ENCODE measurements at places on chromosomes 1 and 21.

- DNase-seq: no peak
These were observed 110.3 kb downstream of the HUNK start for GRCh38 chr21:31983120-31983519.

- peak; percentile 43 for DNase-seq
These were observed 45.3 kb downstream of the TARBP1 start for GRCh38 chr1:234433563-234434285.

DNA sequence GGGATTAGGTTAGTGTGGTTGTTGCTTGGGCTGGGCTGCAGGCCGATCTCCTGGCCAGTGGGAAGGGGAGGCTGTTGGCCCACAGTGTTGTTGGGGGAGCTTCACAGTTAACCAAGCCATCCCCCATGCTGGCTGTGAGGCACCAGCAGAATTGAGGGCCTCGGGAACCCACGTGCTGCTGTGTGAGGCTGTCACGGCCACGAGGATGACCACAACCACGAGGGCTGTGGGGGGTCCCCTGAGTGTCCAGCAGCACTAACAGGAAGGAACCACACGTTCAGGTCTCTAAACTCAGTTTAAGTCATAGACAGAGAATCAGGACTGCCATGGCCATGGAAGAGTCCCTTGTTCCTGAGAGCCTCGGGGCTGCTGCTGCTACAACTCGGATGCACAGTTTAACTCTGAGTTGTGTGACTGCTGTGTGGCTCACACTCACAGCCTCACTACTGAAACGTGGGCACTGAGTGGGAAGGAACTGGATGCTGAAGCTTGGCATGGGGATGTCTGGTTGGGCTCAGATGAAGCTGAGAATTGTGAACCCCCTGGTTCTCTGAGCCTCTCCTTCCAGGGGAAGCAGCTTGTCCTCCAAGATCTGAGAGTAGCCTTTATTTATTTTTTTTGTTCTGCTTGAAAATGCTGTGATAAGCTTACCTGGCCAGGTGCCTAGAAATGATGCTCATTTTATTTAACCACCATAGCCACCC is 4.8 kb upstream of the MMEL1 start:
- no peak for DNase-seq

GRCh38 chr21:39180429-39181019 is 2.7 kb downstream of the PSMG1 start:
- no peak for DNase-seq

- DNase-seq: no peak
These were observed 18.0 kb downstream of the PODN start for GRCh38 chr1:53080041-53080440.

GRCh38 chr1:65198096-65198495 is 50.1 kb downstream of the AK4 start:
- no peak for DNase-seq

GRCh38 chr1:68223687-68224086 is 8.6 kb downstream of the WLS start:
- no peak for DNase-seq

GRCh38 chr21:15127437-15127836 is 62.6 kb upstream of the NRIP1 start:
- DNase-seq: no peak

DNA sequence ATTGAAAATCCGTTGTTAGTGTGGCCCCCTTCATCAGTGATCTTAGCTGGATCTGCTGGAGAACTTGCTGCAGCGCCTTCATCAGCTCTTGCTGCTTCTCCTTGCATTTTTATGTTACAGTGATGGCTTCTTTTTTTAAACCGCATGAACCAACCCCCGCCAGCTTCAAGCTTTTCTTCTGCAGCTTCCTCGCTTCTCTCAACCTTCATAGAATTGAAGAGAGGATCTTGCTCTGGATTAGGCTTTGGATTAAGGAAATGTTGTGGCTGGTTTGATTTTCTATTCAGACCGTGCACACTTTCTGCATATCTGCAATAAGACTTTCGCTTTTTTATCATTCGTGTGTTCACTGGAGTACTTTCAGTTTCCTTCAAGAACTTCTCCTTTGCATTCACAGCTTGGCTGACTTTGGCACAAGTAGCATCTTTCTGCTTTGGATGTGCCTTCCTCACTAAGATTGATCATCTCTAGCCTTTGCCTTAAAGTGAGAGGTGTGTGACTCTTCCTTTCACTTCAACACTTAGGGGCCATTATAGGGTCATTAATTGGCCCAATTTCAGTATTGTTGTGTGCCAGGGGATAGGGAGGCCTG is 13.1 kb downstream of the RNF187 start:
- no peak for DNase-seq

- no peak for DNase-seq
These were observed 494 bp downstream of the NT5C1A start for GRCh38 chr1:39671433-39671792.

- peak; percentile 73 for DNase-seq
These were observed at the start of gene MX2 for GRCh38 chr21:41361786-41362604. MX2 (plus strand) TSS chr21:41362027; CDS start chr21:41376907, 14,880 bp downstream.

DNA sequence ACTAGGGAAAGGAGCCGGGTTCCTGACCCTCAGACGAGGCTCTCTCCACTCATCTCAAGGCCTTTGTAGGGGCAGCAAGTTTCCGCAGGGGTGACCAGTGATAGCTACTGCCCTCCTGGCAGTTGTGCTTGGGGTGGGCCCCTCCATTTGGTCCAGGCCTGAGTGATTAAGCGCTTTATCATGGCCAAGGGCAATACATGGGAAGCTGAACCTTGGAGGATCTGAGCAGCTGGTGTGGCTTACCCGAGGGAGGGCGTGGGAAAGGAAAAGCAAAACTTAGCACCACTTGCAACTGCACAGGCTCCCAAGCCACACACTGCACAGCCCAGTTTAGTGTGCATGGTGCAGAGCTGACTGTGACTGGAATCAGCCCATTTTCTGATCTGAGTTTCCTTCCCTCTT is 47.8 kb downstream of the GADD45A start:
- DNase-seq: no peak

DNA sequence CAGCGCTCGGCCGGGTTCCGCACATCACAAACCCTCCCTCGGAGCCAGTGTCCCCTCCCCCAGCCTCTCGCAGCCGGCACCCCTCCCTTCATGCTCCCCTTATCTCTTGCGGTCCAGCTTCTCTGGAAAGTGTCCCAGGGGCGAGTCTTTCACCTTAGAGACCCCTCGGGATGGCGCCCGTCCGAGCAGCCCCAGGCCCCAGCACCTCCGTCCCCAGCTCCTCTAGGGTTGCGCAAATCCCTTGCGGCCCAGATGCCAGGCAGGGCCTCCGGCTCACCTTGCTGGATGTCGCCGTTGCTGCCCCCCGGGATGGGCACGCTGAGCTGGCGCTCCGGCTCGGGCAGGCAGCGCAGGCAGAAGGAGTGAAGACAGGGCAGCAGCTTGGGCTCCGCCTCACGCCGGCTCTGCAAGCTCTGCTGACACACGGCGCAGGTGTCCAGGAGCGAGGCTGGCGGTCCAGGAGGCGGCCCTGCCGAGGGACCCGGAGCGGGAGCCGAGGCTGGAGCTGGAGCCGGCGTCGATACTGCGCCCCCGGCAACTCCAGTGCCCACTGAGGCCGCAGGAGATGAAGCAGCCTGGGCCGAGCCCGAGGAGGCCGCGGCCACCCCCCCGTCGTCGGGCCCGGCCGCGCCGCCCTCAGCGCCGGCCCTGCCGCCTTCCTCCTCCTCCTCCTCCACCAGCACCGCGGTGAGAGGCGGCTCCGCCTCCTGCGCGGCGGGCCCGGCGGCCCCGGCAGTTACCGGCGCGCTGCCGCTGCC is 550 bp downstream of the TRIM33 start:
- DNase-seq: peak; percentile 87

DNA sequence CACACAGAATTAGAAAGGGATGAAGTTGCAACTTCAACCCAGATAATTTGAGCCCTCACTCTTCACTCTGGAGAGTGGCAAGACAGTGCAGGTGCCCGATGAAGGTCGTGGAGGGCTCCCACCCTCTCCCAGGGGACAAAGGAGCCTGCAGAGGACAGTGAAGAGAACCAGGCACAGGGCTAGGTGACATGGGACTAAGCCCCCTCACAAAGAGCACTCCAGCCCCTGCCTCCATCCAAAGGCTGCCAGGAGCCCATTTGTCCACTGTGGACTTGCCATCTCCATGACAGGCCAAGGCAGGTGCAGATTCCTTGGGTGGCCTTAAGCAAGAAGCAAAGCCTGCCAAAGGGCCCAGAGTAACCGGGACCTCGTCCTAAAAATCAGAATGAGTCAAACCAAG is 15.1 kb downstream of the ERRFI1 start:
- no peak for DNase-seq

- DNase-seq: no peak
These were observed 22.2 kb upstream of the ITPKB start for GRCh38 chr1:226761322-226761721.

GRCh38 chr1:61187352-61188086 is 105.2 kb downstream of the NFIA start:
- DNase-seq: no peak

DNA sequence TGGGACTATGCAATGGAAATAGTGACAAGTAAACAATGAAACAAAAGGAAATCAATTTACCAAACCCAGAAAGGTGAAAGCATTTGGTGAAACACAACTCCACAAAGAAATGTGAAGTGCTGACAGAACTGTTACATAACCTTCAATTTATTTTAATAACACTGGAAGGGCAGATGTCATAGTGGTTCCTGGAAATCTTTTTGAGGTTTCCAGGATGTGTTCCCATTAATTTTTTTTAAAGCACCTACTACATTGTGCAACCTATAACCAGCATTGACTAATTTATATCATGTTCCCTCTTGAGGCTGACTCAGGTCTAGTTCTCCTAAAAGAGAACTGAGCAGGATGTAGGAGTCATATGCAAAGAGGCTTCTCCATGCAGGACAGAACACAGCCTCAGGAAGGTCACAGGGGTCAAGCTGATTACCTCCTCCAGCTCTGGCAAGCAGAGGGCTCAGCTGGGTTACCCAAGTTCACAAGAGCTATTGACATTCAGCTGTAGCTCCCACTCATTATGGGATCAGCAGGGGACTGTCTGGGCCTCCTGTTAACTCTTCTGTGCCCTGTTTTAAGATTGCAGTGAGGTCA is 157.1 kb upstream of the NRIP1 start:
- DNase-seq: no peak

DNA sequence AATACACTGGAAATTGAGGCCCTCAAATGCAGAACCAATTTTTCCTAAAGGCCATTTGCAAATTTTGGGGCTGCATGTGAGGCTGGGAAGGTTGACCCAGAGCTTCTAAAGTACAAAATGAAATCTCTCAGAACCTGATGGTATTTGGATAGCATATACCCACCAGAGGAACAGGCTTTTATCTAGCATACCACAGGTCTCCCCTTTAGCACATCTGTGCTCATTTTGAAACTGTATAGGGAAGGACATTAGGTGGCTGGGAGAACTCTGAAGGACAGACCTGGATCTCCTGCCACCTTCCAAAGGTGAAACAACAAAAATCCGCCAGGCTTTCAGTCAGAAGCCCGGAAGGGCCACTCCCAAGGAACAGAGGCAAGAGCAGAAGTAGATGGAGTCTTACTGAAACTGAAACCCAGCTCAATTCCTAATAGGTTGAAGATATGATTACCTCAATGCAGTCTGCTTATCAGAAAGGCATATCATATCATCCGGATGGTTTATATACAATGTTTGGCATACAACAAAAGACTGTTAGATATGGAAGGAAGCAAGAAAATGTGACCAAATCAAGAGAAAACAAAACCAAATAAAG is 11.6 kb downstream of the CD55 start:
- DNase-seq: no peak

DNA sequence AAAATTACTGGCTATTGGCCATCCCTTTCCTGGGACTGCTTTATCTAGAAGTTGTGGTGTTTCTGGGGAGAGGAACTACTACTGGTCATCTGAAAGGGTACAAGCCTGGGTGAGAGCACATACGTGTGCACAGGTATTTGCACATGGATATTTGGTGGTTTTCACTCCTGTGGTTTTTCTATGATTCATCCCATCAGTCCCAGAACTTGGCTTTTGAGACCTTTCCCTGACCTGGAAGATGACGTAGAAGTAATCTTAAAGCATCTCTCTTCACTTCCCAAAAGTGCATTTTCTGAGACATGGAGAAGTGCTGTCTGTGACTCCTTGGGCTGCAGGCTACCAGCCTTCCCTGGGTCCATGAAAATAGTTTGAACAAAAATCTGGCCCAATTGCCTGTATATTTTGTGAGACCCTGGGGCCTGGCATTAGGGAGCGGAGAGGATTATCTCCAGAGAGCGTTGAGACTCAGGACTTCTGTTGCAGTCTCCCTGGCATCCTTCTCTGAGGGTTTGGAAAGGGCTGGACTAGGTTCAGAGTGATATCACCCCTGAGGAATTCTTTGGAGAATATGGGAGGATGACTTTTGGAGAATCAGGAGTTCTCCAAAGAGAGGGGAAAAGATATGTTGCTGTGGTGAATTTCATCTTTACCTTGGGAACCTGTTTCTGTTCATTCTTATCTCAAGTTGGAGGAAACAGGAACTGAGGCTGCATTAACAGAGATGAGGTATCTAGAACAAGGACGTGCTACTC is 130.8 kb downstream of the NOS1AP start:
- DNase-seq: no peak

DNA sequence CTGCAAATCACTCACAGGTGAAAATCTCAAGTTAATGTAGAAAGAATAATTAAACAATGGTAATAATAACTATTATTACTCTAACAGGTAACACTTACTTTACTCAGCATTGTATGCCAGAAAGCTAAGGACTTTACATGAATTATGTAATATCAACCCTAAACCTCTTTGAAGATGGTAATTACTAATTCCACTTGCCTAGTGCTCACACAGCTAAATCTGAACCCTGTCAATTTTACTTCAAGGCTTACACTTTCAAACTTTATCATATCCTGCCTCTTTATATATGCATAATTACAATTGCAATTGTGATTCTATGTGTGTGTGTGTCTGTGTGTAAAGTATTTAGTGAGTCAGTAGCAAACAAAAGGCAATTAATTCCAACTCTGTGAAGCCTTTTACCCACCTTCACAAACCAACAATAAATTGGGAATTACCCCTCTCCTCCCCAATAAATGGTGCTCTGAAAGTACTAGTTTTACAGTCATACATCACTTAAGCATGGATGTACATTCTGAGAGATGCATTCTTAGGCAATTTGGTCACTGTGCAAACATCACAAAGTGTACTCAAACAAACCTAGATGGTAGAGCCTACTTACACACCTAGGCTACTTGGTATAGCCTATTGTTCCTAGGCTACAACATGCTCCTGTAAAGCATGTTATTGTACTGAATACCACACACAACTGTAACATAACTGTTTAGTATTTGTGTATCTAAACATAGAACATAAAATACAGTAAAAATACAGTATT is 5.9 kb downstream of the ZNF644 start:
- DNase-seq: no peak

- no peak for DNase-seq
These were observed 122.7 kb downstream of the MATN1 start for GRCh38 chr1:30600706-30601105.

GRCh38 chr1:35603941-35604340 is 30.8 kb downstream of the TFAP2E start:
- DNase-seq: no peak

GRCh38 chr1:113325022-113325421 is 65.3 kb upstream of the MAGI3 start:
- DNase-seq: no peak

DNA sequence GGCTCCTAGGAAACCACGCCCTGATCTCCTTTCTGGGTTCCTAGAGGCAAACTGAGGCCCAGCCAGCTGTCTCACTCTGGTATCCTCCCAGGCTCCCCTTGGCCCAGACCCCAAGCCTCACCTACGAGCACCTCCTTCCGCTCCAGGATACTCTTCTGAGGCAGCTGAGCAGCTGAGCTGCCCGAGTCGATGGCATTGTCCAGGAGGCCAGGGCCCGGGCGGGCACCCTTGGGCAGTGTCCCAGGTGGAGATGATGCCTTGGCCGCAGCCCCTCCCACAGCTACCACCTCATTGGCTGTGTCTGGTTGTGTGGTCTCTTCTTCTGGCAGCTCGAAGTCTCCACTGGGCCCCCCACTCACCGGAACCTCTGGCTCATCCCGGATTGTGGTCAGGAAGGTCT is 34.4 kb downstream of the SDC3 start:
- no peak for DNase-seq

Data from GM20000 (cell line).